ENCODE measurements at places on chromosomes 6 and 20.

- no peak for DNase-seq
These were observed 75.9 kb upstream of the SPACA1 start for GRCh38 chr6:87971605-87972262.

- DNase-seq = no peak
These were observed 101.0 kb downstream of the EYA2 start for GRCh38 chr20:46995561-46996142.

- no peak for DNase-seq
These were observed 8.2 kb downstream of the EDN3 start for GRCh38 chr20:59308493-59309201.

DNA sequence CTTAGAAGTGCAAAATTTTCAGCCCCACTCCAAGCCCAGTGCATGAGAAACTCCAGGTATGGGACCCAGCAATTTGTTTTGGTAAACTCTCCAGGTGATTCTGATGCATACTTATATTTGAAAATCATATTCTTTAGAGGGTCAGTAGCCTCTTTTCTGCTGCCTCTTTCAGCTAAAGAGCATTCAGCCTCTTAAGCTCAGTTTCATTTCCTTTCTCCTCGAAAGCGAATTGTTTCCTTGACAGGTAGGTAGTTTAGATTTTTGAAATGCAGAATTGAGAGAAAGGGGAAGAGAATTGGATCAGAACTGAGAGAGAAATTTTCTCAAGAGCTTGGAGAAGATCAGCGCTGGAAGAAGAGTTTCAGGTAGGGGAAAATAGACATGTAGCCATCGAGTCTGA, 995.8 kb upstream of the FLRT3 start:
- no peak for DNase-seq

GRCh38 chr6:149492798-149493343, 8.1 kb upstream of the ZC3H12D start:
- DNase-seq = no peak

- no peak for DNase-seq
These were observed 92.4 kb downstream of the NCR2 start for GRCh38 chr6:41427642-41428335.

DNA sequence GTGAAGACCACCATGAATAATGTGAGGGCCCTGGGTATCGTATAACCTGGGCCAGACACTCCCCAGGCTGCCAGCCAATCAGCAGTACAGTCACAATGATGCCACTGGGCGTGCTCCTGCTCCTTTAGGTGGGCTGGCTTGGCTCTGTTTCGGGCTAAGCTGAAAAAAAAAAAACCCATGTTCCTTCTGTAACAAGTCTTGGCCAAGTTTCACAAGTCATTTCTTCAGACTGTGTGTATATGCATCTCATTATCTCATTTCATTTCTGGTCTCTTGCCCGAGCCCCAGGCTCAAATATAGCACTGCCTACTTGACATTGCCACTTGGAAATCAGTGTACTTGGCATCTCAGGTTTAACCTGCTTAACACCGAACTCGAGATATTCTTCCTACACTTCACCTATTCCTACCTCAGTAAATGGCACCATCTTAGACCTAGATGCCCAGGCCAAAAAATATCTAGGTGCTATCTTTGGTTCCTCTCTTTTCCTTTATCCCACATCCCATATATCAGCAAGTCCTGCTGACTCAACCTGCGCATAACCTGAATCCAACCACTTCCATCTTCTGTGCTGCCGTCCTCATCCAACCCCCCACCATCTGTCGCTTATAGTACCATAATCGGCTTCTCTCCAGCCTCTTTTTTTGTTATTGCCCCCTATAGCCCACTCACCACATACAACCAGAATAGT, 1.8 kb downstream of the UQCC2 start:
- DNase-seq = no peak

DNA sequence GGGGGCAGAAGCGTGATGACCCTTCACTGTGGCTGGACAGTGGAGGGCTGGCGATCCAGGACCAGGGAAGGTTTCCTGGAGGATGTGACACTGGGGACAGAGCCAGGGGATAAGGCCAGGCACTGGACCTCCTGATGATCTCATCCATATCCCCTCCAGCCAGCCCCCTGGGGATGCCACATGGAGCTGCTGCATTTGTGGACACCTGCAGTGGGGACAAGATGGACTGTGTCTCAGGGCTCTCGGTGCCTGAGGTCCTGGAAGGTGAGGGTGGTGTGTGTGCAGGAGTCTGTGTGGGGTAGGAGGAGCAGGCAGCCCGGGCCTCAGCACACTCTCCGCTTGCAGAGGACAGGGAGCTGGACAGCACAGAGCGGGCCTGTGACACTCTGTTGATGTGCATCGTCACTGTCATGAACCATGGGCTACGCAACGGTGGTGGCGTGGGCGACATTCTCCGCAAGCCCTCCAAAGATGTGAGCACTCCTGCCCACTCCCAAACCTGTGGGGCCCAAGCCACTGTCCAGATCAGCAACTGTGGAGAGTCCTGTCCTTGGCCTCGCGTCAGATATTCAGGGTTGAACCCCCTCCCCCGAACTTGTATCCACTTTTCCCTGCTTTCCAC, 19.9 kb downstream of the UQCC2 start:
- no peak for DNase-seq

DNA sequence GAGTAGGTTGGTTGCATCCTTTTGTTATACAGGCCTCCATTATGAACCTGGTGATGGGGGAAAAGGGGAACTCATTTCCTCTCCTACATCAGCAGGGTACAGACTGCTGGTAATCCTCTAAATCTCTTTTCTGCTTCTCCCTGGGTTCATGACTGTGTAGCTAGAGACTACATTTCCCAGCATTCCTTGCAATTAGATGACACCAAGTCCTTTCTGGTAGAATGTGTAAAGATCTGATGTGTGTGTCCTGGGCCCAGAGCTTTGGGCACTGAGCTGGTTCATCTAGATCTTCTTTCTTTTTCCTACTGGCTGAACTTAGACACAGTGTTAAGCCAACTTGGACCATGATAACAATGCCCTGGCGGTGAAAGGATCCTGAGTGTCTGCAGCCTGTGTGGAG, 104.7 kb upstream of the IFNGR1 start:
- DNase-seq = no peak

DNA sequence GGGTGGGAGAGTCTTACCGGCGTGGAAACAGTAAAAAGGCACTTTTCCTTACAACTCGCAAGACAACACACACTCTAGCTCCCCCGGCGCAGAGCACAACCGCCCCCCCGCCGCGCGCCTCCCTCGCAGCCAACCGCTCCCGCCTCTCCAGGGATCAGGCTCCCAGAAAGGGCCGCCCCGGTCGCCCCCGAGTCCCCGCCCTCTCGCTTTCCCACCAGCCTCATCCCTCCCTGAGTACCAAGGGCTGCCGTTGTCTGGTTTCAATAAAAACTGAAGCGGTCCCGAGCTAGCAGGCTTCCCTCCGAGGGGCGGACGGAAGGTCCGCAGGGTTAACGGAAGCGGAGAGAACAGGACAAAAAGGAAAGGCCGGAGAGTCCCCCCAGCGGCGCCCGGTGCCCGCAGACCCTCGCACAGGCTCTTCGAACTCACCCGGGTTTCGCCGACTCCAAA, 804 bp downstream of the ELOVL5 start:
- DNase-seq = peak; percentile 46

DNA sequence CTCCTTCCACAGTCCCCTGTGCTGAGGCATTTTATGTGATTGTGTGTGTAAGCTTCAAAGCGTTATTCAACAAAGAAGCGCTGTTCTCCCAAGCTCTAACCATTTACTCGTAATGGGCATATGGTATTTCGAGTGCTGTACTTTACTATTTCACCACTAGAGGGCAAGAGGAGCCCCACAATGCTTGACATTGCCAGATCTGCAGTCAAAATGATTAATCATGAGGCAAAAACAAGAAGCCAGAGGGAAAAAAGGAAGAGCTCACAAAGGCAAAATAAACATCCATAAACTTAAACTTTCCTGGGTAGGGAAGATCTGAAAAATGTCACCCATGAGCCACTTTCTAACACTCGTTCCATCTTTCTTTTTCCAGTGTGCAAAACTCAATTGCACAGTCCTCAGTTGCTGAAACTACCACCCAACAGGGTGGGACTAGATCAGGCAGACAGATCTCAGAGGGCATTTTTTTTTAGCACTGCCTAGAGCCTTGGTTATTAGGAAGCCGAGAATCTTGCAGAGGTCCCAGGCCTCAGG, 215.0 kb upstream of the PLCB4 start:
- peak; percentile 48 for DNase-seq

- no peak for DNase-seq
These were observed 301.8 kb downstream of the FARS2 start for GRCh38 chr6:5563086-5563485.

DNA sequence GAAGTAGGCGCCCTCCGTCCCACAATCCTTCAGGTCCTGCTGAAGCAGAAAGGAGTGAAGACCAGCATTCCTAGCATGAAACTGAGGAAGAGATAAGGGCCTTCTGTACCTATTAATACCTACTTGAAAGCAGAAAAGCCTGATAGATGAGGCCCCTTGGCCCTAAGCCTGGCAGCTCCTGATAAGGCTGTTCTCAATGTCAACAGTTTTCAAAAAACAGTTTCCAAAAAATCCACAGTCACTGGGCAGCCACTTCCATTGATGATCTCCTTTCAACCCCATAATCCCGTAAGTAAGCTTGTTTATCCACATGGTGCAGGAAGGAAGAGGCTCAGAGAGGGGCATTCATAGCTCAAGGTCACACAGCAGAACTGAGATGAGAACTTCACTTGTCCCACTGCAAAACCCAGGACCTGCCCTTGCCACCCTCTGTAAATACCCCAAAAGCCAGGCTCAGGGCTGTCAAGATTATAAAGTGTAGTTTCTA, 2.8 kb upstream of the E2F1 start:
- no peak for DNase-seq

GRCh38 chr6:36110863-36111262, 19.4 kb upstream of the MAPK13 start:
- no peak for DNase-seq

GRCh38 chr6:11296449-11297375, 64.2 kb upstream of the NEDD9 start:
- no peak for DNase-seq

DNA sequence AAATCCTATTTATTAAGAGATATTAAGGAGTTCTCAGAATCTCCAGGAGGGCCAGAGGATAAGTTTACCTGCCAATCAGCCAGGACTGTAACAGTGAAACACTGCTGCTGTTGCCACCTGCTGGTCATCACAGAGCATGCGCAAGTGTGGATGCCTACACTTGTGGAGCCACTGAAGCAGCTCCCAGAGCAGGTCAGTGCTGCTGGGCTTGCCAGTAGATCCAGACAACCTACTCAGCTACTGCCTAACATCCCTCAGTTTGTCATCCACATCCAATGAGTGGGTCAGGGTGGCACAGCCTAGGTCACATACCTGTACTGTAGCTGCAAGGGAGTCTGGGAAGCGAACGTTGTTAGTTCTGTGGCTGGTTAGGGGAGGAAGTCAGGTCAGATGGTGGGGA, 18.3 kb upstream of the NHSL1 start:
- DNase-seq = peak; percentile 71

GRCh38 chr6:144349690-144350527, 64.8 kb downstream of the UTRN start:
- peak; percentile 69 for DNase-seq

GRCh38 chr20:7673841-7674240, 266.4 kb downstream of the HAO1 start:
- no peak for DNase-seq

- DNase-seq = no peak
These were observed 286.3 kb downstream of the TAF4 start for GRCh38 chr20:61779176-61779965.

DNA sequence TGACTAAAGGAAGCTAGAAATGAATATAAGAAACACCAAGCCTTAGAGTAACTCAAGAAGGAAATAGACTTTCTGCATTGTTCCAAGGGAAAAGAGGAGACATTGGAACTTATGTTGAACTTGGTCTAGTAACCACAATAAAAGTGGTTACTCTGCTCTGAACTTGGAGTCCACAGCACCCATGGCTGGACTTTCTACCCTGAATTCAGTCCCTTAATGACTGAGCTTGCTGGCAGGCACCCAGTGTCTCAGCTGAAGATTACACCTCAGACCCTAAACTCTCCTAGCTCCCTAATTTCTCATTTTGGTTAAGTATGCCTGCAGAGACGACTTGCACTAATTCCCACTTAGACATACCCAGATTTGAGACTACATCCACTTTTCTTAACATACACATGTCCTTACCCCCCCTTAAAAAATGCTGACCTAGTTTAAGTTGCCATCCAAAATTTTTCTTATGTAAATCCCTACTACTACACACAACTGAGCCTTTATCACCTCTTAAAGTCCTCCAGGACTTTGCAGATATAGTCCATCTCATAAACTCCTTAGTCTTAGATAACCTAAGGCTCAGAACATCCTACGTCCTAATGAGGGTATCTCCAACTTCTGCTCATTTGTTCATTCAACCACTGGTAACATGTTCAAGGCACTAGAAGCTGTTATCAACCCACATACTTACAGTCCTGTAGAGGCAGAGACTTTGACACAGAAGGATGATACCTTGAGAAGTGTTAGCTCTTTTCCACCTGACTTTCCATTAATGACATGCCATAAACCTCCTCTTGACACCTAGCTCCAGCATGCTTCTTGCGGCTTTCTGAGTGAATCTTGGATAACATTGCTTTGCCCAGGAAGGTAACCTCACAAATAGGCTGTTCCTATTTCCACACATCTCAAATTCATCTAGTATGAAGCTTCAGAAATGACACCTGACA, 129.8 kb downstream of the ALDH8A1 start:
- no peak for DNase-seq

- DNase-seq = peak; percentile 79
These were observed 4.2 kb upstream of the PRPH2 start for GRCh38 chr6:42726485-42727086.

DNA sequence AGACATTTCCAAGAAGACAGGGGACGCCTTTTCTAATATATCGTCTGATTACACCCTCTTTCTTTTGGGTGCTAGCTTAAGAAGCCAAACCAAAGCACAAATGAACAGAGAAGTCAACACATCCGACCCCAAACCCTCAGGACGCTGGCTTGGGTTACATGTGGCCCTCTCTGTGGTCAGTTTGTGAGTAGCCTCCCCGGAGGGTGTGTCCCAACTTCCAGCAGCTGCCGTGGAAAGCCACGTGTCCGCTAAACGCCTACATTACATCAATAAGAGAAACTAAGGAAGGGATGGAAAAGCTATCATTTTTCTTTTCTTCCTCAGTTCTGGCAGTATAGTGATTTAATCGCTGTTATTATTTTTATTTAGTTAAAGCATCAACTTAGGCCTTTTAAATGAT, 487 bp upstream of the BMP6 start:
- no peak for DNase-seq

DNA sequence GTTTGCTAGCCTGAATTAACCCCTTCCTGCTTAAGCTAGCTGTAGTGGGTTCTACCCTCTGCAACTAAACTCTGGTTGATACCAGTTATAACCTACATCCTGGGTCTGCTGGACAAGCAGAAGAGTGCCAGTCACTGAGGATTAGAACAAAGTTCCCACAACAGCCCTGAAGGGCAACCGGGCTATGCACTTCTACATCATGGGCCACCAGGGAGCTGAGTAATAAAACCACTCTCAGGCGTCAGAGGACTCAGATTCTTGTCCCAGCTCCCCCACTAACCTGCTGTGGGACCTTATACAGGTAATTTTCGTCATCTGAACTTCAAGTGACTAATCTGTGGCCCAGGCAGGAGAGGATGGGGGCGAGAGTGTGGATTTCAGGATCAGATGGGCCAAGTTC, 56.8 kb downstream of the EYA2 start:
- DNase-seq = no peak

Measured in activated CD4-positive, alpha-beta T cell treated with anti-CD3 and anti-CD28 coated beads, Interleukin-2, Interleukin-4, amounts not matched to agents 100 ng/mL and 50 ng/mL, durations not matched to agents 16 hours and 8 hours (primary cell).